ENCODE measurements at places on chromosomes 5 and 9.

GRCh38 chr5:91311697-91312501 is 71.2 kb downstream of the ARRDC3 start:
- peak; percentile 77 for DNase-seq

DNA sequence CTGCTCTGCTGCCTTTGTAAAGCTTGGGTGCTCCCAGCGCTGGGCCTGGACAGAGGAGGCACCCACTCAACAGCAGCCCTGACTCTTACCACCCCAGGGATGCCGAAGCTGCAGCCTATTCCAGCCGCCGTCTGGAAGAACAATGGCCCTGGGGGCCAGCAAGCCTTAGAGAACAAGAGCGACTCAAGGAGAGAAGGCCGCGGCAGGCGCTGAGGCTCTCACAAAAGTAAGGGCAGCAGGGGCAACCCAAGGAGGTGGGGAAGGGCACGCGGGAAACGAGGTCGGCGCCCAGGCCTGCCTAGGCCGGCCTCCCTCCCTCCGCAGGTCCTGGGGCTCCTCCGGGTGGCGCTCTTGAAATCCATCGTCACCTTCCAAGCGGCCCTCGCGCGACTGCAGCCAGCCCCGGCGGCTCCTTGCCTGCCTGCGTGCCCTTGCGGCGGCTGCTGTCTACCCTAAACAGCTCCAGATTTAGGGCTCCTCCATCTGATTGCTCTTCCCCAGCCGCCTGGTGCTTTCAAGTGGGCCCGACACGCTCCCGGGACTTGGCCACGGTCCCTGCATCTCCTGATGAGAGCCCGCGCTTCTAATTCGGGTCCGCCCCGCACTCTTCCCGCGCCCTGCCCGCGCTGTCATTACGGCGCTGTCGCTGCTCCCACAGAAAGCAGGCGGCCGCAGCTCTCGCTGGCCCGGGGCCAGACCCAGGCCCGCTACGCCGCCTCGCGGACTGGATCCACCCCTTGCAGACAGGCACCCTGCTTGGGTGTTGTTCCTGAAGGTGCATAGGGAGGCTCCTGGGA is 213.3 kb downstream of the SEMA6A start:
- no peak for DNase-seq

DNA sequence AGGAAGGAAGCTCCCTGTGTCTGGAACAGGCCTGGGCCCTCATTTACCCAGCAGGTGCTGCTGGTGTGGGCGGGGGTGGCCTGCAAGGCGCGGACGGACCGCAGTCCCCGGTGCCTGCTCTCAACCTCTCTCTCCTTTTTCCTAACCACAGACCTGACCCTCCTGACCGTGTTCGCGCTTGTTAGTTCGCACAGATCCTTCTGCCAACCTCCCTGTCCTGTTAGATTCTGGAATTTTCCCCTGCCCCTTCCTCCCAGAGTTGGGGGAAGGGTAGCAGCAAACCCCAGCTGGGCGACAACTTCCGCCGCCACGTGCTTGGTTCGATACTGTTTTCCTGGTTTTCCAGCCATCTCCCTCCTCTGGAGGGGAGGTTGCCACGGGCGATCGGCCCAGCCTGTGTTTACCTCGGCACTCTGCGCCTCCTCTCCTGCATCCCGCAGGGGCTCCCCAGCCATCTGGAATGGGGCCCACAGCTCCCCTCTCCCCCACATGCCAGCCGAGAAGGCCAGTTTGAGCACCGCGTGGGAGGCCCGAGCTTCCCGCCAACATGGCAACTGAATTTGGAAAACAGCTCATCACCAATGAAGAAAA is 70.8 kb upstream of the UNC5A start:
- no peak for DNase-seq

- no peak for DNase-seq
Observed at GRCh38 chr9:125969868-125970267, 222.7 kb downstream of the PBX3 start.

- DNase-seq: no peak
Observed at GRCh38 chr5:56755036-56755555, 60.3 kb upstream of the MAP3K1 start.
